ENCODE measurements at places on chromosomes 5 and 9. TPM values are rescaled to one million over a fixed set of nuclear protein-coding genes. Genes with fewer than 3 reads are reported as not detected.

The SFXN1 gene
- 34.5 TPM for total RNA-seq

The PSAT1 gene
- 1.4 TPM for total RNA-seq

The TAF11L13 gene
- total RNA-seq, result not detected

The TMEM215 gene
- not detected for total RNA-seq

DNA sequence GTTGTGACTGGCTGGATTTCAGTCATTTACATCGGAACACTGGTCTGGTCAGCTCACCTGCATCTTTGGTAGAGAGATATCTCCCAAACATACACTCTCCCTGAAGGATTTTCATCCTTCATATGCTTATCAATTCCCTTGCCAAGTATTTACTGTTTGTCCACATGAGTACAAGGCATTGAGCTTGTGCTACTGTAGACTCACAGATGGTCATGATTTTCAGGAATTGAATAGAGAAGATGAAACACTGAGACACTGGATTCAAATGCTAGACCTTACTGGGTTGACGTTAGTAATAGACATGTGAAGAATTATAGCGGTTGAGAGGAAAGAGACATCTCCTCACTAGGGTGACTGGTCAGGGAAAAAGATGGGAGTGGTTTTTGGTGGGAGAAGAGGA lies 62.9 kb upstream of the ABL1 start:
- no peak for DNase-seq

DNA sequence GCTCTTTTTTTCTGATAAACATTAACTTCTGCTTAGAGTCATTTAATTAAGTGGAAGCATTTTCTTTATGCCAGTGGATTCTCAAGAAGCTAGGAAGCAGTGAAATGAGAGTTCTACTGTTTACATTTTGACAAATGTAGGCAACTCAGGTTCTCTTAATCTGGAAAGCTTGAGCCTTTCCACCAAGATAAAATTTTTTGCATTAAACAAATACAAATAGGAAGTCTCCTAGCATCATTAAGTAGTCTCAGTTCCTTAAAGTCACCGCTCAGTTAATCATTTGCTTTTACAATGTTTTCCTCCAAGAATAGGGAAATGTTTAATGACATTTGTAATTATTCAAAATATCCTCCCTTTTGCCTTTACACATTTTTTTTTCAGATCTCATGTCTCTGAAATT lies 290.4 kb upstream of the PDE4D start:
- DNase-seq, result no peak

Measured in Right ventricle myocardium inferior (tissue), 1 donor.